ENCODE measurements at places on chromosomes 6 and 20.

DNA sequence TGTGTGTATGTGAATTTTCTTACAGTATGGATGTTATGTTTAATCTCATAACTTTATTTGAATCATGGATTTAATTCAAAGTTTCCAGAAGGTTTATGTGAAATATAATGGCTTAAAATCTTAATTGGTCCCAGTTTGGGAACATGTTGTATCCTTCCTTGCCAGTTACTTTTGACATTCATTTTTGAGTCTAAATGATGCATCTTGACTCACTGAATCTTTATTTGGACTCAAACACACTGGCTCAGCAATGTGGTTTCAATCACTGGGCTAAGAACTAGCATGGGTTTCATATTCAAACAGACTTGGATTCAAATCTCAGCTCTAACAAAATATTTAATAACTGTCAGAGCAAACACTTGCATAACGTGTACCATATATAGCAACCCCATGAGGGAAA lies 25.9 kb upstream of the TFAP2B start:
- no peak for DNase-seq

GRCh38 chr20:33702861-33703260 lies 16.7 kb upstream of the E2F1 start:
- DNase-seq = no peak

DNA sequence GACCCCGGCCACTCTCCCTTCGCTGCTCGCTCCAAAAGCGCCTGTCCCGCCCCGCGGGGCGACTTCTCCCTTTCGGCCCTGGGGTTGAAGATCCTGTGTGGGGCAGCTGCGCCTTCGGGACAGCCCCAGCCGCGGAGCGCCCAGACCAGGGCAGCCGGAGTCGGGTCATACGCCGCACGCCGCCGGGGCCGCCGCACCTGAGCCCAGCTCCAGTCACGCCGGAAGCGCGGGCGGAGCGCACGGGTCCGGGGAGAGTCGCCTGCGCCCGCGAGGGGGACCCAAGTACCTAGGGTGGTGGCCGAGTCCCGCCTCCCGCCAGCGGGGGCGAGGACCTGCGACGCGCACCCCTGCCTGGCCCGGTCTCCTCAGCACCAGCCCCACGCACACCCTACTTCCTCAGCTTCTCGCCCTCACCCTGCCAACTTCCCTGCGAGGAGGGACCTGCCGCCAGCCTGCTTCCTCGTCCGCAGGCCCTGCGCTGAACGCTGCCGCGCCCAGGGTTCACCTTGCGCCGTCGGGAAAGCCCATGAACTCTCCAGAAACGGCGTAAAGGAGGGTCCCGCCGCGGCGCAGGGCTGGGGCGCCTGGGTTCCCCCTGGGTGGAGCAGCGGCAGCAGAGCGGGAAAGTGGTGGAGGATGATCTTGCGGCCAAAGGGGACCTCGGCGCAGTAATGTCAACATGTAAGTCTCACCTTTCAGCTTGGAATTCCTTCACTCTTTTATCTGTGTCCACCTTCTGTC lies at the start of gene ADGRG6:
ADGRG6 (plus strand) TSS at position 357 of the 741 bp plus-strand sequence; CDS start at position 680, 323 bp downstream.
- DNase-seq = no peak

DNA sequence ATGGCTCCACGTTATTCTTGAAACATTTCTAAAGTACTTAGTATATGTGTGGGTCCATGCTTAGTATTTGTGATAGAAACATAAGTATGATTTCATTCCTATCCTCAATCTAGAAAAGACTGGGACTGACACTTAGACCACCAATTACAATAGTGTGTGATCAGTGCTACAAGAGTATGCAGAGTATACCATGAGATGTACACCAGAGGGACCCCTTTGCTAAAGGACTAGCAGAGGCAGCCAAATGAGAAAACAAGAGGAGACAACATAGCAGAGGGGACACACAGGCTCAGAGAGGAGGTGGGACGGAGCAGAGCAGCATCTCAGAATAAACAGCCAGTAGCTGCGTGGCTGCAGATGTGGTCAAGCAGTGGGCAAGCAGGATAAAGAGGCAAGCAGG lies 21.0 kb downstream of the RMND1 start:
- no peak for DNase-seq

- no peak for DNase-seq
Measured at GRCh38 chr6:139608466-139609261, 234.2 kb upstream of the CITED2 start.

DNA sequence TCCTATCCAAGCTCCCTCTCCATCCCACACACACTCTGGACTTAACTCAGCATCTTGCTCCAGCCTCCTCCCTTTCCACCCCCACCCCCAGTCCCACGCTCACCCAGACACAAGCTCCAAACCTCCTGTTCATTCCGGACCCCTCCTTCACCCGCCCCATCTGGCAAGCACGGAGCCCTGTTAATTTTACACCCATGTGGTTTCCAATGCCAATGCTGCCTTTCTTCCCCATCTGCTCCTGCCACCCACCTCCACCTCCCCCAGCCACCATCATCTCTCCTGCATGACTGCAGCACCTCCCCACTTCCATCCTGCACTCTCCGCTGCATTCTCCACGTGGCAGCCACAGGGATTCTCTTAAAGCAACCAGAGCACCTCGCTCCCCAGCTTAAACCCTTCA lies 9.9 kb upstream of the CDK5RAP1 start:
- DNase-seq = no peak

GRCh38 chr20:32970115-32970972 lies 33.9 kb downstream of the SUN5 start:
- DNase-seq = no peak

DNA sequence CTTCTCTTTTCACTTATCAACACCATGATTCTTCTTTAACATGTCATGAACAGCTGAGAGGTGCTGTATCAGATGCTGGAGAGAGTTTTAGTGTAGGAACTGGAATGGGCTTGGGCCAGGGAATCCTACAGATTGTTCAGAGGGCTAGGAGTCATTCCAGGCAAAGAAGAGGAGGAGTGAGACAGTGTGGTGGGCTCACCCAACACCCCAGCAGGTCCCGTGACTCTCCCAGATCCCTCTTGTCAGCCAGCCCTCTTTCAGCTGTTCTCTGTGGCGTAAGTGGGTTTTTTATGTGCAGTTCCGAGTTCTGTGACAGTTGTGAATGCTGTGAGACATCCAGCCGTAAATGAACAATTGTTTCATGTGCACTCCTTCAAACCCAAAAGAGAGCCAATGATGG lies 31.4 kb upstream of the CEP162 start:
- no peak for DNase-seq

DNA sequence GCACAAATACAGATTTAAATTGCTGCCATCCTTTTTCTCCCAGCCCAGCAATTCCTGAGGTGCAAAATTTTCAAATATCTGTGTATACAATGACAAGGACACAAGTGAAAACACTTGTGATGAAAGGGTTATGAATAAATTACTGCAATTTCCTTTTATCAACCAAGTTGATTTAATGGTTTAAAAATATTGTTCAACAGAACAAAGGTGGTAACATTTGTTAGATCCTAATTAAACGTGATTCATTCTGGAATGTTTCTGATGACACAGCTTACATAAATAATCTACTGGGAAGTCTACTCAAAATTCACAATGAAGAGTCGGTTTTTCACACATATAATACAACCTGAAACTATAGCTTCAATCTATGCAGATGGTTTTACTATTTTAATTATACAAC lies 17.1 kb downstream of the B4GALT5 start:
- no peak for DNase-seq

- no peak for DNase-seq
Measured at GRCh38 chr6:14190191-14190928, 72.8 kb downstream of the CD83 start.

DNA sequence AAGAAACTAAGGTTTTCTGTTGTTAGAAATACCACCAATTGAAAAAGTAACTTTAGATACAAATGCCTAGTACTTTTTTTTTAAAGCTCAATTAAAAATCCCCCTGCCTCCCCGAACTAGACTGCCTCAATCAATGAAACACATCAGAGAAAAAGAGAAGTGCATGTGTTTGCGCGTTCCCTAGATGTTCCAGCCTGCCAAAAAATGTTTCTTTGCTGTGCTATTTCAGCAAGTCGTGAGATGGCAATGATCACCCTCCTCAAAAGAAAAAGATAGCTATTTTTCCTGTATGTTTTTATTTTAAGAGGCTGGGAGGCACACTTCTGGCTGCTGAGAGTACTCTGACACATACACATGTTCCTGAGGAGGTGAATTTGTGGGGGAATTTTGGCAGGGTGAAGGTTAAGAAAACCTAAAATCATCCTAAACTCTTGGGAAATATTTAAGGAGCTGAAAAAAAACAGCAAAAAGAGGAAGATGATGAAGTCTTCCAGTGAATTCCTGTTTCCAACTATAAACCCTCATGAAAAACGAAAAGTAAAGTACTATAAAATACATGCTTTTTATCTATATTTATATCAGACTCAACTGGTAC lies 114.8 kb downstream of the HIVEP2 start:
- DNase-seq = no peak

DNA sequence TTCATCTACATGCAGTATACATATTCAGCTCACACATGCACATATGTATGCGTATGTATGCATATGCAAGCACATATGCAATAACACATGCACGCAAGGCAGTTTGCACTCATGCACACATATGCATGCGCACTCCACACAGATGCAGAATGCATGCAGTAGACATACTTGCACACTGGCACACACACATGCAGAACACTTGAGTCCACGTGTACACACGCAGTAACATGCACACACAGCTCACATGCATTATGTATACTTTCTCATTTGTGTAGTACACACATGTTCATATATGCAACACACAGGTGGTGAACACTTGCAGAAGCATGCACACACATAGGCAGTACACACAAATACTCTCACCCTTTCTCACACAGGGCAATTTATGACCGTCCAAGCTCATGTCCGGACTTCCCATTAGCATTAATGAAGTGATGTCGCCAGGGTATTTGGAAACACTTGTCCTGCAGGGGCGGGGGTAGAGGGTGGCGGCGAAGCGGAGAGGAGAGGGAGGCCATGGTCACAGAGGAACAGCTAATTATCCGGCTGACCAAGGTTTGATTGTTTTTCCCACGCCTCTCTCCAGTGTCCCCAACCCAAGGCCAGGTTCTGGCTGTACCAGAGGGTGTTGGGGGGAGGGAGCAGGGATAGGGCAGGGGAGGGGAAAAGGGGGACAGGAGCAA lies 91.3 kb downstream of the VEGFA start:
- no peak for DNase-seq

GRCh38 chr6:32317541-32317940 lies 54.2 kb downstream of the TSBP1 start:
- DNase-seq = no peak

Measured in foreskin melanocyte (primary cell).